ENCODE measurements at places on chromosomes 16 and 17. TPM values are rescaled to one million over a fixed set of nuclear protein-coding genes. Genes with fewer than 3 reads are reported as not detected.

The EPX gene
- total RNA-seq: not detected

The SEC14L1 gene
- total RNA-seq: 130 TPM

- DNase-seq: no peak
These were observed 297.1 kb downstream of the IRF8 start for GRCh38 chr16:86195863-86196630.

DNA sequence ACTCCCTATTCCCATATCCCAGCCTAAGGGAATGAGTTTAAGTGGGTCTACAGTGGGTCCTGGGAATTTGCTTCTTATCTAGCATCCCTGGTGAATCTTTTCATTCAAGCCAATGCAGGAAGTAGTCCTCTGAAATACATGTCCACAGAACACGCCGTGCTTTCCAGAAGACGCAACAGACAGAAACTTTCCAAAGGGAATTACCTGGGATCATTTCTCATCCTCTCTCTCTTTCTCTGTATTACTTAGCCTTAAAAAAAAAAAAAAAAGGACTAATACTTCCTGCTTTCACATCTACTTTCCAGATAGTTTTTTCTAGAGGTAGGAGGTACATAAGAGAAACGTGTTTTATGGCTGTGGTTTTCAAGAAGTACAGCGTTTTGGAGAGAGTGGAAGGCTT, 499.0 kb downstream of the MAF start:
- DNase-seq: no peak
